HTR-8/SVneo (cell line): ENCODE measurements at places on chromosomes 5 and 9.

DNA sequence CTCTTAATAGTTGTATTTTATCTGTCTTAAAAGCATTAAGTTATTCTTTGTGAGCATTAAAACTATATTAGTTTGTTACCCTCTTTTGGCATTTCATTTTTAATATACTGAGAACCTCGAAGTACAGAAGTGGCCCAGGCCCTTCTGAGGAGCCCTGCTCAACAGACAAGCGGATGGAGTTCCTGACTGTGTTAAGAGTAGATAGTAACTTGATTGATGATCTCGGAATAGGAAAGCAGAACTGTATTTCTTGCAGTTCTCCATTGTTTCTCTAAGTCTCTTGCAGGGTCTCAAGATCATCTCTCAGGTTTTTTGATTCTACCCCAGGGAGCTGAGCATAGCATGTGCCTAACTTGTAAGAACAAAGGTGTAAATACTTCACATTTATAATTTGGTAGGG lies 139.6 kb downstream of the SMARCA2 start:
- no peak for DNase-seq

GRCh38 chr5:111975133-111975532 lies 218.1 kb upstream of the NREP start:
- no peak for DNase-seq

DNA sequence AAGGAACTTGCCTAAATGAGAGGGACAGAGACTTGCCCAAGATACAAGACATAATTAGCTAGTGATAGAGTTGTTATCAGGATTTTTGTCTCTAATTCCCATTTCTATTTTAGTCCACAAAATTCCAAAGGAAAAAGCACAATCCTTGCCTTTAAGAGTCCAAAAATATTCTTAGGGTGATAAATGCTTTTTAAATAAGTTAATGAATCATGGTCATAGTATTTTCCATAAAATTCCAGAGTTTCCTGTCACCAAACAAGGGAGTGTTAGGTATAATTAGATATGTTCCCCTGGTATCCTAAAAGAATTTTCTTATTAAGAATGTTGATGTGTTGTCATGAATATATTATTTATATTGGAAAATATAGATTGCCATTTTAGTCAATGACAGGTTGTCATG lies 21.8 kb upstream of the CEP72 start:
- no peak for DNase-seq

- no peak for DNase-seq
These were observed 62.1 kb upstream of the ATG10 start for GRCh38 chr5:81909677-81910076.

- DNase-seq = no peak
These were observed 19.6 kb upstream of the ROPN1L start for GRCh38 chr5:10421896-10422691.

DNA sequence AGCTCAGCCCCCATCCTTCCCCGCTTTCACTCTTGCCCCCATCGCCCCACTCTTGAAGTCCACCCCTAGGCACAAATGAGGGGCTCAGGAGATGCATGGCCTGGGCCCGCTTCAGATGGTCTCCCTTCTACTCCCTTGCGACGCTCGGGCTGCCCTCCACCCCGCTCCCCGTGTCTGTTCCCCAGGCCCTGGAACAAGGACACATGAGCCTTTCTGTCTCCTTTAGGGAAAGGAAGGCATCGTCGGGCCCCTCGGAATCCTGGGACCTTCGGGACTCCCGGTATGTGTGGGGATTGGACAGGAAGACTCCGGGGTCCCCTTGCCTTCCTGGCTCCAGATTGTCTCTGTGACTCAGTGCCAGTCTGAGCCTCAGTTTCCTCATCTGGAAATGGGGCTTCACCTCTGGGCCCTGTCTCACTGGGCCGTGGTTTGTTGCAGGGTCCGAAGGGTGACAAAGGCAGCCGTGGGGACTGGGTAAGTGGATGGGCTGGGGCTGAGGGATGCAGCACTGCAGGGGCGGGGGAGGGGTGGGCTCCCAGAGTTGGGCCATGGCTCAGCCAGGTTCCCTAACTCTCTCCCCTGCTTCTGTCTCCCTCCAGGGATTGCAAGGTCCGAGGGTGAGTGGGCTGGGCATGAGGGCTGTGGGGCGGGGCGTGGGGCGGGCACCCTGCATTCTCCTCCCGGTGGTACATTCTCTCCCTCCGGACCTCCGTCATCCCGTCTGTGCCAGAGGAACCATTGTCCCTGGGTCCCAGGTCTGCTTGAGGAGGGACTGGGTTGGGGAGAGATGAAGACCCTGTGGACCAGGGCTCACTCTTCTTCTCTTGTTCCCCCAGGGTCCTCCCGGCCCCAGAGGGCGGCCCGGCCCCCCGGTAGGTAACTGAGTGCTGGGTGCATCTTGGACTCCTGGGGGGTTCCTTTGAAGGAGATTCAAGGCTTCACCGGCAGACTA lies 21.8 kb upstream of the ORM1 start:
- no peak for DNase-seq
